ENCODE measurements at places on chromosomes 2 and 18. TPM values are rescaled to one million over a fixed set of nuclear protein-coding genes. Genes with fewer than 3 reads are reported as not detected.

DNA sequence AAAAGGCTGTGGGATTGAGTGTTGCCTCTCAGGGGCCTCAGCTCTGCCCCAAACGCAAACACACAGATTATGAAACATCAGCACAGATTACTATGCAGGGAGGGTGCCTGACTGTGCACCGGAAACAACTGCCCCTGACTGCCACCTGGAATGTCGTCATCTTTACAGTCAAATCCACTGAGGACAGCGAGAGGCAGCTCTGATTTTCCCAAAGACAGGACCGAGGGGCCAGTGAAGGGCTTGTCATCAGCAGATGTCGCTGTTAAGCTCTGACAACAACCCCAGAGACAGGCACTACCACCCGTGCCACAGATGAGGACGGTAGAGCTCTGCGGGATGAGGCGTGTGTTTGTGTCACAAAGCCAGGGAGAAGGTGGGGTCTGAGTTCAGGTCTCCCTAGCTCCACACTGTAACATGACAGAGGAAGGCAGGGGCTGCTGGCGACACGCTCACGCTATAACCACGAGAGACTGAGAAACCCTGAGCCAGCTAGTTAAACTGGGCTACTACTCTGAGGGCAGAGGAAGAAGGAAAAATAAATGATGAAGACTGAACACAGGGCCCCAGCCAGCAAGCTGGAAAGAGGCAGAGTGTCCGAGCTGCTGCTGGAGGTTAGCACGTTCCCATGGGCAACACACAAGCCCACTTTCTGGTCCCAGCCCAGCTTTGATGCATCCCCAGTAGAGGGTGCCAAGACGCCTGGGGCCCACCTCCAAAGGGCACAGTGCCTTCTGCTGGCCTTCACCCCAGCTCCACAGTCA, 47.0 kb downstream of the PARD6G start:
- ATAC-seq = no peak

DNA sequence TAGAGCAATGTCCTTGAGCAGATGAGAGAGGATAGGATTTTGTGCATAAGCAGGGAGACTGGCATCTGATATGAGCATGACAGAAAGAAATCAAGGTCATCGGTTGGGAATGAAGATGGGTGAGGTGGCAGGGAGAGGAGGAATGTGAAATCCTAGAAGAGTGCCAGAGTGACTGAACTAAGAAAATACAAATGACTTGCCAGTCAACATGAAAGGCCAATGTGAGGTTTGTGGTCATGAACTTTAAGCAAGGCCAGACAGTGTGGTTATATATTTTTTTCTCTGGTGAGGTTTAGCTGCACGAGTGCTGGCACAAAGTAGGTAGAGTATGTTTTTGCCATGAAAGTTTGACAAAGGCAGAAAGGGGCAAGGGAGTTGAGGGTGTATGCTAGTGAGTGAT, 21.2 kb downstream of the QPCT start:
- ATAC-seq = no peak

- ATAC-seq = no peak
Measured at GRCh38 chr2:241227594-241227993, 39.1 kb downstream of the ANO7 start.

The COL4A4 gene
- total RNA-seq = 5.3 TPM

GRCh38 chr2:64274399-64275173, 130.4 kb upstream of the PELI1 start:
- ATAC-seq = no peak

GRCh38 chr2:11248-11941, 34.9 kb downstream of the FAM110C start:
- ATAC-seq = peak; percentile 36
